ENCODE measurements at places on chromosomes 5 and 9.
A peak's percentile ranks its signal among the peaks of the same experiment; 100 is the strongest.

GRCh38 chr5:15575666-15576065 is 75.7 kb downstream of the FBXL7 start:
- DNase-seq: no peak

GRCh38 chr9:82080265-82080664 is 91.7 kb downstream of the SPATA31D1 start:
- DNase-seq: no peak

- no peak for DNase-seq
Observed at GRCh38 chr9:126463426-126463825, 136.8 kb downstream of the MVB12B start.

GRCh38 chr5:10335711-10336470 is 17.6 kb upstream of the MARCHF6 start:
- DNase-seq: peak; percentile 41

DNA sequence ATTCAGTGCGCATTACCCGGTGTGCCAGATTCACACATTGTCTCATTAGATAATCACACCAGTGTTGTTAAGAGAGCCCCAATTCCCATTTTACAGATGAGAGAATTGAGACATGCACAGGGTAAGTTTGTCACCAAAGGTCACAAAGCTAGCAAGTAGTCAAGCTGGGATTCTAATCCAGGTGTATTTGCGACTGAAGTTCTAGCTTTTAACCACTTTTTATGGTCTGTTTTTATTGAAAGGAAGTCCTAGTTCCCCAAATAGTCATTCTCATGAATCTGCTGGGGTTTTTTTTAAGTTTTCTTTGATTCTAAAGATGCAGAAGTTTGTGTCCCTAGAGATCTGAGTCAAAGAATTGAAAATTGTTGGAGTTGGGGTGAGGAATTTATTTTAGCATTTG is 136.5 kb downstream of the DPYSL3 start:
- no peak for DNase-seq

DNA sequence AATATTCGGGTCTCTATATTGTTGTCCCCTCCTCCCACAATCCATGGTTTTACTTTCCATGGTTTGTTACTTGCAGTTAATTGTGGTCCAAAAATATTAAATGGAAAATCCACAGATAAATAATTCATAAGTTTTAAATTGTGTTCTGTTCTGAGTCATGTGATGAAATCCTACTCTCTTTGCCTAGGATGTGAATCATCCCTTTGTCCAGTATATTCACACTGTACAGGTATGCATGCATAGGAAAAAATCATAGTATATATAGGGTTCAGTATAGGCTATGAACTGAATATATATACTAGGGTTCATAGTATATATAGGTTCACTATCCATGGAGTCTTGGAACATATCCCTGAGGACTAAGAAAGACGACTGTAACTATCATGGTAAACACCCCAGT is 19.6 kb downstream of the INSYN2B start:
- no peak for DNase-seq

DNA sequence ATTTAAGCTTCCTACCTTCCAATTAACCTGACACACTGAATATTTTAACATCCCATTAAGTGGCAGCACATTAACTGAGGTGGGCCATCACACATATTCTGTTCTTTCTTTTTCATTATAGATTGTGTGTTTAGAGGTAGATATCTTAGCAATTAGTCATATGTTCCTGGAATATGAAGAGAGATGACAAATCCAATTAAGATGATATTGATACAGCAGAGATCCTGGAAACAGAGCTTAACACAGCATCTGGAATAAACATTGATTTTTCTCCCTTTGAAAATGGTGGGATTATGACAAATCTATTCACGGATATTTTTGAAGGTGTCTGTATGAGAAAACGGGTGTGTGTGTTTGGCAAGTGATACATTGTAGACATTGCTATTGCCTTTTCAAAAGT is 448.0 kb downstream of the CDH10 start:
- DNase-seq: no peak

GRCh38 chr5:103111468-103111867 is 8.5 kb downstream of the GIN1 start:
- no peak for DNase-seq

DNA sequence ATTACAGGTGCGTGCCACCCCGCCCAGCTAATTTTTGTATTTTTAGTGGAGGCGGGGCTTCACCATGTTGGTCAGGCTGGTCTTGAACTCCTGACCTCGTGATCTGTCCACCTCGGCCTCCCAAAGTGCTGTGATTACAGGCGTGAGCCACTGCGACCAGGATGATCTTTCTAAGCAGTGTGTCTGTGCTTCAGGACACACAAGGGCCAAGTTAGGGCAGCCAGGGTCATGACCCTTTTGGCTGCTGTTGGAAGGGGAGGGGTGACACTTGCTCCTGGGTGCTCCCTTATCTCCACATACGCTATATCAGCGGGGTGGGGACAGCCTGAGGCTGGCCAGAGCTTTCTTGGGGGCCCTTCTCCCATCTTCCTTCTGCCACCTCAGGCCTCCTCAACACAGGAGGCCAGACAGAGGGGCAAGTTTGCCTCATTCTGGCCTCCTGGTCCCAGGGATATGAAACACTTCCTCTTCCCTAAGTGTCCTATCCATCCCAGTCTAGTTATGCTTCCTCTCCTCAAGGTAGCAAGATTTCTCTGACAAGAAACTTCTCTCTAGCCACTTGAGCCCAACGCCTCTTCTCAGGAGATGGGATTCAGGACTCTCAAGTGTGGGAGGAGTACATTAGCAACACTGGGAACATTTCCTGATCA is 1.9 kb upstream of the ZNF79 start:
- no peak for DNase-seq

Measured in HL-60 (cell line).